ENCODE measurements at places on chromosomes 7 and 10.

DNA sequence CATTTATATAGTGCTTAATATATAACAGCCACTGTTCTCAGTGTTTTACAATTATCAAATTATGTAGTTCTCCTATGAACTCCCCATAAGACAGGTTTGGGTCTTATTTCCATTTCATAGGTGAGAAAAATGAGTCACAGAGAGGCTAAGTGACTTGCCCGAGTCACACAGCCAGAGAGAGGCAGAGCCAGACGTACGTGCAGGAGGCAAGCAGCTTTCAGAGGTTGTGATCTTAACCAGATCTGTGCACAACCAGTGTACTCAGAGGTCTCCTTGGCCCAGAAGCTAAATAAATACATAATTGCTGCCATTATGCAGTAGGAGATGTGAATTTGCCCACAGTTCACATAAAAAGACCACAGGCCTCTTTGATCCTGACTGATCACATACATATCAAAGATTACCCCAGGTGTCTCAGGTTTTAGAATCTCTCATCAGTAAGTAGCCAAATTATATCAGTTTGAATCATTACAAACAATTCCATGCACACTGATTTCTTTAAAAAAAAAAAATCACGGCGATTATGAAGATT is 304.7 kb upstream of the AOAH start:
- DNase-seq: no peak

- no peak for DNase-seq
Measured at GRCh38 chr10:132940791-132941465, 1.4 kb downstream of the CFAP46 start.

DNA sequence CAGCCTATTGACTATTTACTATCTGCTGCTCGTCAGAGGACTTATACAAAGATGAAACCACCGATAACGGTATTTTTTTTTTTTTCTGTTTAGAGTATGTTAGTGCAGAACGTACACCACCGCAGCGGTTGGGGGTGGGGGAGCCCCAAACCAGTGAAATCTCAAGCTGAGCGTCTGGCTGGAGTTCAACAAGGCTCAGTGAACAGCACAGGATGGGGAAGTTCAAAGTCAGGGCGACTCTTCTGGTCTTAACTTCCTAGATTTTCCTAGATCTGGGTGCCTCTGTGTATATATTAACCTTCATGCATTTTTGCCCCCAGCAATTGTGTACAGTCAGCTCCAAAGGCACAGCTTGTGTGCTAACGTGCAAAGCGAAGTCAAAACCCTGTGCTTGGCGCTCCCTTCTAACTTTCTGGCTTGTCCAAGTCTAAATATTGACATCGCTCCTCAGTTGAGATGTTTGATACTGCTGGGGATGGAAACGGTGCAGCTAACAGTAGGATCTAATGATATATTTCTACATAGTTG is 1.1 kb downstream of the RHOBTB1 start:
- DNase-seq: peak; percentile 72

- no peak for DNase-seq
Measured at GRCh38 chr10:33370434-33370930, 36.0 kb upstream of the NRP1 start.

DNA sequence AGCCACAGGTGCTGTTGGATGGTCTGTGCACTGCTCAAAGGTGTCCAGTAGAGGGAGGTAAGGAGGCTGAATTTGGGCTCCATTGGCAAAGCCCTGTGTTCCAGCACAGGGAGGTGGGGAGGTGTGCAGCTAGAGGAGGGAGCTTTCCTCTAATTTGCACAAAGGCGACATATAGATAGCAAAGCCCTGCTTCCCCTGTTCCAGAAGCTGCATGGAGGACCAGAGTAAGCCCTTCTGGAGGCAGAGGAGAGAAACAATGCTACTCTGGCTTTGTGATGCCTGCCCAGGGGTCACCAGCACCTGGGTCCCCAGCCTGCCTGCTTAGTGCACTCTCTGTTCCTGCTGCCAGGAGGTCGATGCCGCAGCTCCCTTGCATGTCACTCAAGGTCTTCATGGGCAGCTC is 3.4 kb upstream of the ARHGAP22 start:
- DNase-seq: no peak

Measured in muscle of arm (tissue), 14 donors.